ENCODE measurements at places on chromosomes 16 and 17. TPM values are rescaled to one million over a fixed set of nuclear protein-coding genes. Genes with fewer than 3 reads are reported as not detected.

HNF1B gene
- total RNA-seq: 3.8 TPM

GRCh38 chr16:71210-71539, 1.3 kb downstream of the RHBDF1 start:
- no peaks in the 10 kb centered on the region for H3K27me3 ChIP-seq
- H3K36me3 ChIP-seq: no peaks in the 10 kb centered on the region
- DNase-seq: no peak
- no peak overlapping the region for H3K27ac ChIP-seq
- peaks cover 21% of the 10 kb centered on the region for H3K4me1 ChIP-seq
- H3K4me3 ChIP-seq: no peak overlapping the region

DNA sequence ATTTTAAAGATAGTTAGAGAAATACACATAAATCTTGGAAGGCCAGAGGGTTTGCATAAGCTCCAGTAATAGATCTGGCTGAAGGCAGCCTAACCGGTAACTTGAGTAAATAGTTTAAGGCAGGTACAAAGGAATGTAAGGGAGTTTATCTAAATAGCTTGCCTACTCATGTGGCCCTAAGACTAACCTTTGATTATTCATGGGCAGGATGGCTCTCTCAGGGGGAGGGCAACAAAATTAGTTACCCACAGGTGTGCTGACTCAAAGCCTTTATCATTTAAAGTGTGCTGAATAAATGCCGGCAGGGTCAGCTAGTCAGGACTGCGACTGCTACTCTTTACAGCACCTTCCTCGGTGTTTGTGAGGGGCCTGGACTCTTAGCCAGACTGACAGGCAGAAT, 761.3 kb upstream of the KIF2B start:
- no peak overlapping the region for H3K4me3 ChIP-seq
- DNase-seq: no peak
- H3K27ac ChIP-seq: no peak overlapping the region
- H3K27me3 ChIP-seq: no peaks in the 10 kb centered on the region
- H3K36me3 ChIP-seq: no peaks in the 10 kb centered on the region

DNA sequence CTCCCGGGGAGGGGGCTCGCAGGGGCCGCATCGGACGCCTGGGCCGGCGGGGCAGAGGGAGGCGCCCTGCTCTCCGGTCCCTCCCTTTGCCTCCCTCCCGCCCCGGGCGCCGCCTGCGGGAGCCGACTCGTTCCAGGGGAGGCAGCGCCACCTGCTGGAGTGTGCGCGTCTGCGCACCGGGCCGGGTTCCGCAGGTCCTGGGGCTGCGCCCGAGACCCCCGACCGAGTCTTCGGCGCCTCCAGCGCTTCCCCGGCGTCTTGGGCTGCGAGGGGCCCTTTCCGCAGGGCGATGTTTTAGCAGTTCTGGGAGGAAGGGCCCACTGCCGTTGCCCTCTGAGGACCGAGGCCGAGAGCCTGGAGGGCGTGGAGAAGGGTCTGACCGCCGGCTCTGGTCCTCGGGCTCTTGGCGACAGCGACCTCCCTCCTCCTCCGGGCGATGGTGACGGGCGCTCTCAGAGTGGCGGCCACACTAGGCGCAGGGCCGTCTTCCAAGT, 106.3 kb downstream of the SEC14L1 start:
- H3K4me3 ChIP-seq: peak overlapping the region; percentile 35
- H3K36me3 ChIP-seq: no peaks in the 10 kb centered on the region
- H3K27me3 ChIP-seq: no peaks in the 10 kb centered on the region
- H3K4me1 ChIP-seq: no peaks in the 10 kb centered on the region
- H3K27ac ChIP-seq: no peak overlapping the region

DNA sequence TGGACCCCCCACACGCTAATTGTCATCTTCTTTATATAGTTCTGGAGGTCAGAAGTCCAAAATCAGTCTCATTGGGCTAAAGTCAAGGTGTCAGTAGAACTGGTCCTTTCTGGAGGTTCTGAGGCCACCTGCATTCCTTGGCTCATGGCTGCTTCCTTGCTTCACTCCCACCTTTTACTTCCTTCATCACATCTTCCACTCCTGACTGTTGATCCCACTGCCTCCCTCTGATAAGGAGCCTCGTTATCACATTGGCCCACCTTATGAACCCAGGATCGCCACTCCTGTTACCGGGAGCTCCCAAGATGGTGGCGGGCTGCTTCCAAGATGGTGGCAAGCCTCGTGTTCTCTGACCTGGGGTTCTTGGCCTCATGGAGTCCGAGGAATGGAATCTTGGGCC, 83.0 kb downstream of the CDC27 start:
- no peaks in the 10 kb centered on the region for H3K27me3 ChIP-seq
- no peaks in the 10 kb centered on the region for H3K36me3 ChIP-seq
- H3K4me1 ChIP-seq: no peaks in the 10 kb centered on the region
- no peak overlapping the region for H3K4me3 ChIP-seq
- DNase-seq: no peak
- no peak overlapping the region for H3K27ac ChIP-seq

- peak overlapping the region; percentile 28 for H3K27ac ChIP-seq
- peaks cover 4% of the 10 kb centered on the region for H3K36me3 ChIP-seq
- no peaks in the 10 kb centered on the region for H3K27me3 ChIP-seq
- DNase-seq: peak; percentile 54
- H3K4me3 ChIP-seq: no peak overlapping the region
These were observed 32.4 kb downstream of the DCAKD start for GRCh38 chr17:45018848-45019711.
